Fibroblast of skin of right quadriceps (primary cell): ENCODE measurements at places on chromosomes 2 and 18.

- peak; percentile 70 for DNase-seq
Measured at GRCh38 chr18:8706791-8707555, 1.6 kb downstream of the MTCL1 start.

- DNase-seq, result peak; percentile 38
Measured at GRCh38 chr18:43587538-43588153, 310.4 kb upstream of the SYT4 start.

DNA sequence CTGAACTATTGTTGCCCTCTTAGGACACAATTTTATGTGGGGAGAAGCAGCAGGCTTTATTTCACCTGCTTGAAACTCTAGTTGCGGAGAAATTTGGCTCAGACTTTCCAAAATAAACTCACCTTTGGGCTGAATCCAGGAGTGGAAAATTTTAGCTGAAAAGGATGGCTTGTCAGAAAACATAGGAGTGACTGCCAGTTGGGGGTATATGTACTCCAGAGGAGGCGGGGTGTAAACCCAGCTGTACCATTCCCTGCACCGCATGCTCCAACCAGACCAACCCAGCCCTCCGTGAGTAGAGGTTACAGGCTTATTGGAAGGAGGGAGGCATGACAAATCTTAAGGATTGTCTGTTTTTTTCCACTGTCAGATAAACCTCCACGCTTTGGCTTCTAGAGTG, 53.8 kb downstream of the PRKCE start:
- no peak for DNase-seq

GRCh38 chr2:186780701-186781316, 68.2 kb downstream of the ZSWIM2 start:
- DNase-seq, result peak; percentile 19

DNA sequence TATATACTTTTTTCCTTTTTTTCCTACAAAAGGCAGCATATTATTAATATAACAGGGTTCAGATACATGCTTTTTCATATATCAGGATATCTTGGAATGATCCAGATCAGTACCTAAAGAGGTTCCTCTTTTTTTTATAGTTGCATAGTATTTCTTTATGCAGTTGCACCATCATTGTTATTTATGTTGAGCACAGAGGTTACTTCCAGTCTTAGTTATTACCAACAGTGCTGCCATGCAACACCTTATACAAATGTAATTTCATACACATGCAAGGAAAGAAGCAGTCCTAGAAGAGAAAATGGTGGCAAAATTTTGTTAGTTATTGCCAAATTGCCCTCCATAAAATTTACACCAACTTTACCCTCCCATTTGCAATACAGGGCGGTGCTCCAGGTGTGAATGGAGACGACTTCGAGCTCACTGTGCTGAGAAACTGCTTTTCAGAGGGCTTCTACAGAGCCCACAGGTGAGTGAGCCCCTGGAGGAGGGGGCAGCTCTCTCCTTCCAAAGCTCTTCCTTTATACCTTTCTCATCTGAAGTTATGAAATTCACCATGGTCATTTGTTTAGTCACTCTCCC, 30.0 kb upstream of the KCMF1 start:
- no peak for DNase-seq

- DNase-seq, result no peak
Measured at GRCh38 chr2:172673056-172673683, 62.5 kb upstream of the RAPGEF4 start.

- DNase-seq, result peak; percentile 69
Measured at GRCh38 chr2:127105656-127106456, 1.1 kb downstream of the BIN1 start.

DNA sequence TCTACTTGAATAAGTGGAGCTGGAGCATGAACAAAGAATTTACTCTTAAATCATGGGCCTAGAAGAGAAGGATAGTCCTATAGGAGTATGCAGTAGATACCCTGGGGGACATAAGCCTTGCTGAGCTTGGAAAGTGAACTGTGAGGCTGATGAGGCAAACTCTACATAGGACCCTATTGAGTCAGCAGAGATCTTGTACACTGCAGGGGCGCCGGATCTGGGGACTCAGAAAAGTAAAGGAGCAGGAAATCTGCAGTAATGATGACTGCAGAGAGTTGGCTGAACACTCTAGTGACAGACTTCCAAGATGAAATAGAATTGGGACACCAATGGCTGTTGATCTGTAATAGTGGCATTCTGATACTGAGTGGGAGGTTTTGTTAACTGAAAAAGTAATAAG, 543.7 kb downstream of the XIRP2 start:
- no peak for DNase-seq

GRCh38 chr2:118165595-118165994, 77.3 kb downstream of the INSIG2 start:
- no peak for DNase-seq

DNA sequence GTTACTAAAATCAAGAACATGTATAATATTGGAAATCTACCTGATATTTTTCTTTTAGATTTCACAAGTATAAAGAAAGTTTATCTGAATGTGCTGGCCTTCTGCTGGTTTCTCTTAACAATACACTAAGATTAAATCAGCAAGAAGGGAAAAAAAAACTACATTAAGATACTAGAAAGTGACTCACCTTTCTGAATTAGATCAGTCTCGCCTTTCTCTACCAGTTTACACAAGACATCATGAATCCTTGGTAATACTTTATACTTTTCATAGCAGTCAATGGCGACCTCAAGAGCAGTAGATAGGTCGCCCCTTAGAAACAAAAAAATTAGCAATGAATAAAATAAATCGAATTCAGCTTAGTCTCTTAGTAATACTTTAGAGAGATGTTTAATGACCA, 61.2 kb downstream of the LRPPRC start:
- no peak for DNase-seq

DNA sequence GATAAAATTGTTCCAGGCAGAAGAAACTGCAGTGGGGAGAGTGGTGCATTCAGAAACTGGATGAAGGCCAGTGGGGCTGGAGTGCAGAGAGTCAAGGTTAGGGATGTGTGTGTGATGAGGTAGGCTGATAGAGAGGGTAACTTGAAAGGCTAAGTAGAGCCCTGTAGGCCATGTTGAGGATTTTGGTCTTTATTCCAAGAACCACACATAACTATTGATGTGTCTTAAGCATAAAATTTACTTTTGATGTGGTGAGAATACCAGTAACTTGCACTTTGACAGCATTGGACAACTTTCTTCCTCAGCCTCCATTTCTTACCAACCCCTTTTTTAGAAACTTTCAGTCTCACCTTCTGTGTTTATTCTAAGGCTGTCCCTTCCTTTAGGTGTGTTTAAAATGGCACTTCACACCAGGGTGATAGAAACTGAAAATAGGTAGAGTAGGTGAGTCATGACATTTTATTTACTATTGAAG, 22.6 kb downstream of the MTX2 start:
- no peak for DNase-seq

- DNase-seq, result no peak
Measured at GRCh38 chr2:20536619-20537422, 89.9 kb downstream of the RHOB start.

DNA sequence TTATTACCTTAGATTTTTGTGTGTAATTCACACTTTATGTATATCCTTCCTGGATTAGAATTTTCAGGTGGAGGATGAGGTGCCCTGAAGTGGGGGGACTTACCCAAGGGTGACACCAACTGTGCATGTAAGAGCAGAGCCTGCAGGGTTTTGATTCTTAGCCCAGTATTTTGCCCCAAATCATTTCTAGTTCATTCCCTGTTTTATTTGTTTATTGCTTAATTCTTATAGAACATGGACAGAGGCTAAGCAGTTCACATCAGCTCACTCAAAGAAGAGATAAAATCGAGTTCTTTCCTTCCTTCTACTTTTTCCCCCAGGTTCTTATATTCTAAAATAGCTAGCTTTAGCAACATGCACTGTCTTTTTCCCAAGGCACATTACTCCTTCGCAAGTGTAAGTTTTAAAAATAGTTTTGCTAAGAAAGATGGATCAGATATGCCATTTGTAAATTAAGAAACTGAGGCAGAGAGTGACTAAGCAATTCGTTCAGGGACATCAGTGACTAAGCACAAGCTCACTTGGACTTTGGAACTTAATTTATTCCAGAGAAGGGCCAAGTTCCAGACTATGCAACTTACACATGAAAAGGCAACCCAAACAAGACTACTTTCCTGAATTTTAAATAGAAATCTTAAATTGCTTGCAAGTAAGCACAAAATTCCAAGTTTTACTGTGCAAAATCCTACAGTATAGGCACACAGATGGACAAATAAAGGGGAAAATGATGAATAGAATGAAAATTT, 427.9 kb upstream of the POU3F3 start:
- no peak for DNase-seq

DNA sequence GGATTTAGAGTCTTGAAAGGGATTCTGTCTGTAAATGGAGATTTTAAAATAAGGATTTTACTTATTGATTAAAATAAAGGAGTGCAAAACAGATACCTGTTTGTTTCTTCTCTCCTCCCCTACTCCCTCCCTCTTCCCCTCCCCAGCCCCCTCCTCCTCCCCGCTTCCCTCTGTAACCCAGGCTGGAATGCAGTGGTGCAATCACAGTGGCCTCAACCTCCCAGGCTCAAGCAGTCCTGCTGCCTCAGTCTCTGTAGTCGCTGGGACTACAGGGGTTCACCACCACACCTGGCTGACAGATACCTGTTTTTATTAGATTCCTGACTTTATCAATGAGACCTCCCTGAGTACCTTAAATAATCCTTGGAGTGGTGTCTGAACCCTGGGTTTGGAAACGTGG, 57.1 kb downstream of the OXER1 start:
- no peak for DNase-seq

GRCh38 chr18:10515456-10515855, 10.4 kb upstream of the NAPG start:
- DNase-seq, result no peak

DNA sequence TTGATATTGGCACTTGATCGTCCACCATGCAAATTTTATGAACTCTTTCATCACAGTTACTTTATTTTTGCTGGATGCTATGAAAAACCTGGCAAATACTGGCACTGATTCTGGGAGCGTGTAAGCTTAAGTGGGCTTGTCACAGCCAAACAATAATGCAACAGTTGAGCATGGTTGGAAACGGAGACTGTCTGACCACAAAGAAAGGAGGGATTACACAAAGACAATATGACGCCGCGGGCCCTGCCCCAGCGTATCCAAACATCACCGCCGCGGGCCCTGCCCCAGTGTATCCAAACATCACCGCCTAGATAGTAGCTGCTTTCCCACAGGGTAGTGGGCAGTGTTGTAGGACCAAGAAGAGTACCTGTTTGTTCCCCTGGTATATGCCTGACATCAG, 135.9 kb downstream of the PRPF40A start:
- no peak for DNase-seq

GRCh38 chr2:240344904-240345303, 90.6 kb upstream of the GPC1 start:
- no peak for DNase-seq

DNA sequence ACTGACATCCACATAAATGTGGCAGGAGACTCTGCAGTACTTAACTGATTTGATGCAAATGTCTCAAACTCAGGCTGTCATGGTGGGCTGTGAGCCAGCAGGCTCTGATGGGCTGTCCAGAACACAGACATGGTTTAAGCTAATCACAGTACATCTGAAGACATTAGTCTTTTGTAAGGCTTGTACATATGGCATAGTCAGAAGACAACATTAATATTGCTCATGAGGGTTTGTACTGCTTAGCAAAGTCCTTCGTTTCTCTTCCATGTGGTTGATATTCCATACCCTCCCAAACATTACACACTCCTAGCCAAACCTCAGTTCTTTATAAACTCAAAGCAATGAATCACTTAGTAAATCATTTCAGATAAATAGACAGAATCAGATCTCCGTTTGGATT, 330.6 kb downstream of the RND3 start:
- DNase-seq, result no peak

GRCh38 chr2:100236166-100236565, 86.1 kb downstream of the LONRF2 start:
- no peak for DNase-seq

- DNase-seq, result peak; percentile 8
Measured at GRCh38 chr2:44778221-44778654, 163.3 kb upstream of the SIX3 start.

DNA sequence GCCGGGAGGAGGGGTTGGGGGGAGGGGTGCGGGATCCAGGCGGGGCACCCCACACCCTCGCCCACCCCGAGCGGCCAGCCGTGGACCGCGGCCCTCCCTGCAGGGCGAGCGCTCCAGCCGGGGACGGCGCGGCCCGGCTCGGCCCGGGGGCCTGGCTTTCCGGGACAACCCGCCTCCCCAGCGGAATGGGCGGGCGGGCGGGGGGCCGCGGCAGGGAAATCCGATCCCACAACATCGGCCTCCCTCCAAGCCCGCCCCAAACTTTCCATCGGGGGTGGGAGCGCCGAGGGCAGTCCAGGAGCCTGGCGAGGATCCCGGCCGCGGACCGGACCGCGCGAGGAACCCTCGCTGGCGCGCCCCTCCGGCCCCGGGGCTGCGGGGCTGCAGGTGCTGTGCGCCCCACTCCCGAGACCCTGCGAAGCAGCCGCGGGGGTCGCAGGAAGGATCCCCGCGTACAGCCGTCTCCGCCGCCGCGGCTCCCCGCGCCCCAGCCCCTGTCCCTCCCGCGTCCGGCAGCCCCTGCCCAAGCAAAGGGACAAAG, 529 bp downstream of the SEMA4C start:
- DNase-seq, result peak; percentile 78

DNA sequence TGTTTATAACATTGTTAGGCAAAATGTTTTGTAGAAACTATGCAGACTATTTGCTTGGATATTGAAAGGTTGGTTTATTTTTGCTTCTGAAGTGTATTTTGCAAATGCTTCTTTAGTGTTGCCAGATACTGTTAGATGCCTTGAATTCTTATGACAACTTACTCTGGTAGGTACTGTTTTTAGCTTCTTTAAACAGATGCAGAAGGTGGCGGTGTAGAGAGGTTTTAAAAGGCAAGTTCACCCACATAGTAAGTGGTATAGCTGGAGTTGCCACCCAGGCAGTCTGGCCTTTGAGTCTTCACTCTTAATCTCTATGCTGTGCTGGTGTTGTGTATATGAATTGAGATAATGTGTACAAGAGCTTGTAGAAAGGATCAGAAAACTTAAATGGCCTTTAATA, 3.6 kb downstream of the PCYOX1 start:
- DNase-seq, result no peak

DNA sequence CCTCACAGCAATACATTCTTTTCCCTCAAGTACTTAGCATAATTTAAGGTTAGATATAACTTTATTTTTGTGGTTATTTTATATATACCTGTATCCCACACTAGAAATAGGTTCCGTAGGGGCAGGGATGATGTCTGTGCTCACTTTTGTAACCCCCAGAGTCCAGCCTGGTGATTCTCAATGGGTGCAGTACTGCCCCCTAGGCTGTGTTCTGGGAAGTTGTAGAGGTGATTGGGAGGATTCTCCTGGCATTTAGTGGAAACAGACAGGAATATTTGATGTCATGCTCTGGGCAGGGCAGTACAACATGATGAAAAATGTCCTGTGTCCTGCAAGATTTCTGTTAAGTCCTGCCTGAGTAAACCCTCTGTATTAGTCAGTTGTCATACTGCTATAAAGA, 333.3 kb downstream of the PLCL1 start:
- no peak for DNase-seq

DNA sequence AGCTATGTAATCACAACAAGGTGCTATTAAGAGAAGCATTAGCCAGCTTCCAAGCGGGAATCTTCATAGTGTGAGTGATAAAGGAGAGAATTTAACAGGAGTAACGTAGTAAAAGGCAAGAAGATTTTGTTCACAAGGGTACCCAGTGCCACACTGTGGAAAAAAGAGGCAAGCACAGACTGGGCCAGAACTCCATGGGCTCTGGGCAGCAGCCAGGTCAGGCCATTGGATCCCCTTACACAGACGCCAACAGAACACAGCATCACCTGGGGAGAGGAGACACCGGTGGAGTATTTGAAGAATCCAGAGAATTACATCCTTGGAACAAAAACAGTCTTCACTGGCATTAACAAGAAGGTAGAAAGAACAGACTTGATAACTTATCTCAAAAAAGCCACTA, 21.2 kb downstream of the AMER3 start:
- no peak for DNase-seq
